ENCODE measurements at places on chromosomes 13 and 19. TPM values are rescaled to one million over a fixed set of nuclear protein-coding genes. Genes with fewer than 3 reads are reported as not detected.

Gene ZNF534
- total RNA-seq, result not detected

DNA sequence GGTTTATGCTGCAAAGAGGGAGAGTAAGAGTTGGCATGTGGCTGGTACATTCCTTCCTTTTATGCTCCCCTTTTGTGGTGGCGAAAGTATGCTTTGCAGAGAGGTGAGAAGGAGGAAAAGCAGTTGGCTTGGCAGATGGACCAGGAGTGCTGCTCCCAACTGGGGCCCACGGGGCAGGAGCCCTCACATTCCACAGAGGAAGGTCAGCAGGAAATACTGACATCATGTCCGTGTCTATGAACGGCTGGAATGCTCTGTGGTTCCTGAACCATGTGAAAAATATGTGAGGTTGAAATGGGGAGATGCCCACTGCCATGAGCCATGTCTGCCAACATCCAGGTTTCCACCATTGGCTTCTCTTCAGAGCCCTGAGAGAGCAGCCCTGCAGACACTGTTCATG, 33.3 kb upstream of the GAS6 start:
- DNase-seq, result peak; percentile 96

GRCh38 chr19:45161738-45162607, 1.2 kb upstream of the NKPD1 start:
- DNase-seq, result no peak

GRCh38 chr19:10583036-10583776, 3.9 kb downstream of the AP1M2 start:
- no peak for DNase-seq

All from renal cortical epithelial cell (primary cell).